ENCODE measurements at places on chromosomes 3 and 15. TPM values are rescaled to one million over a fixed set of nuclear protein-coding genes. Genes with fewer than 3 reads are reported as not detected.

GRCh38 chr15:29682361-29682760 lies 139.9 kb downstream of the TJP1 start:
- no peaks in the 10 kb centered on the region for H3K36me3 ChIP-seq
- no peak for DNase-seq
- H3K4me1 ChIP-seq = peaks cover 12% of the 10 kb centered on the region
- no peak overlapping the region for H3K4me3 ChIP-seq
- H3K27ac ChIP-seq = no peak overlapping the region
- no peaks in the 10 kb centered on the region for H3K27me3 ChIP-seq

Gene FBXL2
- 0.69 TPM for total RNA-seq

DNA sequence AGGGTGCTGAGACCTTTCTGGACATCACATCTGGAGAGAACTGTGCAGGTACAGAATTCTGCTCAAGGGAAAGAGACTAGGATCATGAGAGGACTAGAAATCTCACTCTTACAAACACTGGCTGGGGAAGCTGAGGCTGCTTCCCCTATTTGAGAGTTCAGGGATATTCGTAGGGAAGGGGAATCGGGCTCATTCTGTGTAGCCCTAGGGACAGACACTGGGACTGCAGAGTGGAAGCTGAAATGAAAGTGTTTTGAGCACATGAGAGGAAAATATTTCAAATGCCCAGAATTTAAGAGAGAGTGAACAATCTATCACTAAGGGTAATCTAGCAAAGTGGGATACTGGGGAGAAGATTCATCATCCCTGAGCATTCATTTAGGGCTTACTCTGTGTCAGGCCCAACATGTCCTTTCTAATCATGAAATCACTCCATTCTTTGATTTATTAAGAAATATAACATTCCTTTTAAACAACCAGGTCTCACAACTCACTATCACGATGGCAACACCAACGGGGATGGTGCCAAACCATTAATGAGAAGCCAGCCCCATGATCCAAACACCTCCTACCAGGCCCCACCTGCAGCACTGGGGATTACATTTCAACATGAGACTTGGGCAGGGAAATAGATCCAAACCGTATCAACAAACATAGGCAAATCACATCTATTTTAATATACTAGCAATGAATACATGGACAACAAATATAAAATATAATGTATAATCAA lies 63.0 kb downstream of the CPN2 start:
- H3K4me3 ChIP-seq = no peak overlapping the region
- no peaks in the 10 kb centered on the region for H3K36me3 ChIP-seq
- no peaks in the 10 kb centered on the region for H3K27me3 ChIP-seq
- H3K4me1 ChIP-seq = no peaks in the 10 kb centered on the region
- DNase-seq = no peak

Gene HTR3E
- 0.52 TPM for total RNA-seq

Gene GMNC
- total RNA-seq = not detected

DNA sequence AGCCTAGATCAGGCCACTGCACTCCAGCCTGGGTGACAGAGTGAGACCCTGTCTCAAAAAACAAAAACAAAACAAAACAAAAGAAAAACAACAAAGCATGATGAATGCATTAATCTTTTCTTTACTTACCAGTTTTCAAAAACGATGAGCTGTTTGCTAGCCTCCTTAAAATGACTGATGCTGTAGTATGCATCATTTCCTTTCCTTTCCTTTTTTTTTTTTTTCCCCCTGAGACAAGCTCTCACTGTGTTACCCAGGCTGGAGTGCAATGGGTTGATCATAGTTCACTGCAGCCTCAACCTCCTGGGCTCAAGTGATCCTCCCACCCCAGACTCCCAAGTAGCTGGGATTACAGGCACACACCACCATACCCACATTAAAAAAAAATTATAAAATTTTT lies 202.0 kb downstream of the ADAMTSL3 start:
- H3K27ac ChIP-seq = no peak overlapping the region
- H3K36me3 ChIP-seq = no peaks in the 10 kb centered on the region
- DNase-seq = no peak
- no peaks in the 10 kb centered on the region for H3K27me3 ChIP-seq
- H3K4me1 ChIP-seq = no peaks in the 10 kb centered on the region

Gene ZNF717
- 10.5 TPM for total RNA-seq

Gene RNF7
- total RNA-seq = 148 TPM

Gene KNL1
- total RNA-seq = 8.5 TPM

GRCh38 chr3:139506766-139507165 lies 30.4 kb upstream of the RBP2 start:
- no peaks in the 10 kb centered on the region for H3K36me3 ChIP-seq
- H3K27ac ChIP-seq = no peak overlapping the region
- no peaks in the 10 kb centered on the region for H3K4me1 ChIP-seq
- no peak for DNase-seq
- no peaks in the 10 kb centered on the region for H3K27me3 ChIP-seq

DNA sequence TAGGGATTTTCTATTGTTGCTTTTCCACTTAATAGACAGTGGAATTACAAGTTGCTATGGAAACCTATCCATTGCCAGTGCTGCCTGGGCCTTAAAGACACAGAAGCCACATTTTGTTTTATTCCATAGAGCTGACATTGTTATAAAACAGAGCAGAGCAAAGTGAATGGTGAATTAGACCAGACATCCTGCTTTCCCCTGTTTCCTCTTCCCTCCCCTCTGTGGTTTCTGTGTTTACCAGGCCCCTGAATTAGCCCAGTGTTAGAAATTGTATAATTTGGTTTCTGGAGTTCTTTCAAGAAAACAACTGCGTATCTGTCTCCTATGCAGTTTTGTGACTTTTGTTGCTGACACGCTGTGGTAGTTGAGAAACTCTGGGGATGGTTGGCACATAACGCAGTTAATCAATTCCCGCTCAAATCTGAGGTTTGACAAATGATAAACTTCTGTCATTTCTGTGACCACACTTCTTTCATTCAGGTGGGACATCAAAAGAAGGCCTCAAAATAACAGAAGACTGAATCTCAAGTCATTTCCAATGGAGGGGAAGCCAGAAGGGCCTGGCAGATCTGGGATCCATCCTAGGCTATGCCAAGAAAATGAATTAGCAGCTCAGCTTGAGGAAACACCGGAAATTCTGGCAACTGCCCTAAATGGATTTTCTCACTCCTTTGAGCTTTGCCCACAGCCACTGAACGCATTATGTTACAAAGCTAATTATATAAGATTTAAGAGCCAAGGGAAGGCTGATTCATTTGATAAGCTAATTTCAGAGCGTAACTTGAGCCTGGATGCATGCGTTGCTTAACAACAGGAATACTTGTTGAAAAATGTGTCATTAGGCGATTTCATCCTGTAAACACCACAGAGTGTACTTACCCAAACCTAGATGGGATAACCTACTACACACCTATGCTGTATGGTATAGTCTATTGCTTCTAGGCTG lies 46.9 kb downstream of the NR1D2 start:
- no peak overlapping the region for H3K4me3 ChIP-seq
- no peak for DNase-seq
- H3K27me3 ChIP-seq = no peaks in the 10 kb centered on the region
- H3K36me3 ChIP-seq = no peaks in the 10 kb centered on the region

Measured in colonic mucosa (tissue), 4 donors.